ENCODE measurements at places on chromosomes 6 and 20.

GRCh38 chr6:161406646-161407045, 132.8 kb upstream of the AGPAT4 start:
- DNase-seq = peak; percentile 27

DNA sequence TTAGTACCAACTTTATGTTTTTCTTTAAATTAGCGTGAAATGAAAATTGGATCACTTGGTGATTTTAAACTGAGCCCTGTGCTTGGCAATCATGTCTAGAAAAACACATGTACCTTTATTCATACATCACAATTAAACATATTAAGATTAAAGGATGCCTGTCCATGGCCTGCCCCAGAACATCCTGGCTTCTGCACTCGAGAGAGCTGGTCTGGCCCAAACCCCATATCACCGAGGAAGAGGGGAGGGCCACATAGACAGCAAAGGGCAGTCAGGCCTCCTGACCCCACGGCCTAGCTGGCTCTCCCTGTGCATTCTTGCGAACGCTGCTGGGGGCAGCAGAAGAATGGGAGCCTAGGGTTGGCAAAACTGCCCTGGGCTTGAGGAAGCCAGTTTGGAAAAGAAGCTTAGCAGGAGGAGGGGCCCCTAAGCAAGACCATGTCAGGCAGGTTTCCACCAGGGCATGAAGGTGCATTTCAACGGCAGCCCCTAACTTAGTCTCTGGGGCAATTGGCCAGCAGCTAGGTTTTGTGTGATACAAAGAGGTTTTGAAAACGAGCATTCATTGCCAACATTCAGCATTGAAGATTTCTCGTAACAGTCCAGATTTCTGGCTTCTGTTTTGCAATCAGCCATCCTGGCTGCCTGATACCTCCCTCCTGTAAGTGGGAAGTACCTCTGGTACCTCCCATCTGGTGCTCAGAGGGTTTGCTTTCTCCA, 8.6 kb downstream of the BPIFB3 start:
- DNase-seq = no peak

- peak; percentile 84 for DNase-seq
Measured at GRCh38 chr6:30490026-30490876, 942 bp downstream of the HLA-E start.

DNA sequence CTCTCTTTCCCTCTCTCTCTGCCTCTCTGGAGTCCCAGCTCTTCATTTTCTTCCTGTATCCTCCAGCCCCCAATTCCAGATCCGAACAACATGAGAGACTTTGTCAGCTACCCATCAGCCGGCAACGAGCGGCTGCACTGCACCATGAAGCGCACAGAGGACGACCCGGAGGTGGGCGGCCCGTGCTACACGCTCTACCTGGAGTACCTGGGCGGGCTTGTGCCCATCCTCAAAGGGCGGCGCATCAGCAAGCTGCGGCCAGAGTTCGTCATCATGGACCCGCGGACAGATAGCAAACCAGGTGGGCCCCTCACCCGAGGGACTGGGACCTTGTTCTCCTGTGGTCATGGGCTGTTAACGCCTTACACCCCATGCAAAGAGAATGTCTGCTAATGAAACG, 78.9 kb upstream of the TMEM181 start:
- no peak for DNase-seq

DNA sequence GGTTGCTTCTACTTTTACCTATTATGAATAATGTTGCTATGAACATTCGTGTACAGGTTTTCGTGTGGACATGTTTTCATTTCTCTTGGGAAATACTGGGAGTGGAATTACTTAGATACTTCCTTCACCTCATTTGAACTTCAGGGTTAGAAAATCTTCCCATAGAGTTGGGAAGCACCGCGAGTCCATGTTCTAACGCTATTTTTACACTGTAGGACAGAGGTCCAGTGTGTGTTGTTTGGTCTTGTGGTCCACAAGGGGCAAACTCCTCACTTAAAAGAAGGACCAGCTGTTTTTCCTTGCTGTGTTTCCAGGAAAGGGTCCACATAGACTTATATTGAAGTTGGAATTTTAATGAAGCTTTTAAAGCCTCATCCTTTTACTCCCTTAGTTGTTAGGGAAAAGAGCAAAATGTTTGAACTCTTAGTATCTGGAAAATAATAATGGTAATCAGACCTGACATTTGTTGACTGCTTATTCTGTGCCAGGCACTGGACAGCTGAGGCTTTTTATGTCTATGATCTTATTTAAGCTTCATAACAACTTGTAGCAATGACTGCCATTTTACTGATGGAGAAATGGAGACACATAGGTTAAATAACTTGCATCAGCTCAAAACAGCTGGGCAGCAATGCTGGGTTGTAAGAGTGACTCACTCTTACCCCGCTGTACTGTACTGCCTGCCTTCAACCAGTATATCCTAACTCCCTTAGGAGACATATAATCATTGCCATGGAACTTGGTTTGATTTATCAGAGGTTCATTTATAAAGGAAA, 52.0 kb downstream of the CDC5L start:
- no peak for DNase-seq

All from urothelium cell line (cell line).